NCI-H510A (cell line): ENCODE measurements at places on chromosomes 12 and 14.

- DNase-seq, result no peak
These were observed 1042.4 kb downstream of the AACS start for GRCh38 chr12:126107659-126108058.

DNA sequence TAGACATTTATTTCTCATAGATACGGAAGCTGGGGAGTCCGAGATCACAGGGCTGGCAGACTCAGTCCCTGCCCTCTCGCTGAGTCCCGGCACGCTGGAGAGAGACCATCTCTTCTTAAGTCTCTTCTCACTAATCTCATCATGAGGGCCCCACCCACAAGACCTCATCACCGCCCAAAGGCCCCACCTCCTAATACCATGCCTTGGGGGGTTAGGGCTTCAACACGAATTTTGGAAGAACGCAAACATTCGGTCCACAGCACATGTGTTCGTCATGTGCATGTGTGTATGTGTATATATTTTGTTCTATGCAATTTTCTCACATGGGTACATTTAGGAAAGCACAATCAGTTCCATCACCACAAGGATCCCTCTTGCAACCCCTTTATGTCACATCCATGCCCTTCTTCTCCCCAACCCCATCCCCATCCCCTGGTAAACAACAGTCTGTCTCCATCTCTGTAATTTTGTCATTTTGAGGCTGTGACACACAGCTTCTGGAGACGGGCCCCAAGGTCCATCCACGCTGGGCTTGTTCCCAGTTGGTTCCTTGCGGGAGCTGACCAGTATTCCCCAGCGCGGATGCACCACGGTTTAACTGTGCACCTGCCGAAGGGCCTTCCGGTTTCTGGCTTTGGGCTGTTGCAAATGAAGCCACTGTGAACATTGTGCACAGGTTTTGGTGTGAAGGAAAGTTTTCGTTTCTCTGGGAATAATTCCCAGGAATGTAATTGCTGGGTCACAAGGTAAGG lies 317.5 kb upstream of the DIO3 start:
- no peak for DNase-seq

GRCh38 chr12:108635997-108636808 lies 2.5 kb upstream of the SELPLG start:
- no peak for DNase-seq

GRCh38 chr14:68685419-68686204 lies 107.3 kb downstream of the ZFP36L1 start:
- DNase-seq, result peak; percentile 24

DNA sequence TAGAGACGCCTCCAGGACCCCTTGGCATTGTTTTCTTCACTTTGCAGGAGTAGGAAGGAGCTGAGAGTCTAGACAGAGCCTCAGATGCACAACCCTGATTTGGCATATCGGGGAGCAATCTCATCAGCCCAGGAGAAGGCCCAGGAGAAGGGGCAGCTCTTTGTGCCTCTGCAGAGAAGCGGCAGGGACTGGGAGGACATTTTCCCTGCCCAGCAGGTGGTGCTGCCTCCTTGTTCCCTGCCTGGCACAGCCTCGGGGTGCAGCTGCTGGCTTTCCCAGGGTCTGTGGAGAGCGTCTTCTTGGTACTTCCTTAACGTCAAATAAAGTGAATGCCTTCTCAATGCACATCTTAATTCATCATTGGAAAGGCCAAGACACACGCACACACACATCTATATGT lies 419.5 kb downstream of the TMEM121 start:
- no peak for DNase-seq

DNA sequence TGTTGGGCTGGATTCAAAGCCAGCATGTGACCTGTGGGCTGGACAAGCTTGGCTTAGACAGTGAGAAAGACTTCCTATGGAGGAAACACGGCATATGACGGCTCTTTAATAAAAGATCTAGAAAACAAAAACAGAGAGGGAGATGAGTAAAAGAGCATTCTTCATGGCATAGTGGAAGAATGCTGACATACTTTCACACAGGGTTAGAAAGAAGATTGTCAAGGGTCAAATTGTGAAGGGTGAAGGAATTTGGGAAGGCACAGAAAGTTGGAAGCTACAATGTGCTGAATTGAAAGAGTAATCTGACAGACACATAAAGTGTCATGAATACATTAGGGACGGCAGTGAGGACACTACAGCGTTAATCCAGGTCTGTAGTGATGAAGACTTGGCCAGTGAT lies 63.4 kb downstream of the GALNT4 start:
- DNase-seq, result no peak

DNA sequence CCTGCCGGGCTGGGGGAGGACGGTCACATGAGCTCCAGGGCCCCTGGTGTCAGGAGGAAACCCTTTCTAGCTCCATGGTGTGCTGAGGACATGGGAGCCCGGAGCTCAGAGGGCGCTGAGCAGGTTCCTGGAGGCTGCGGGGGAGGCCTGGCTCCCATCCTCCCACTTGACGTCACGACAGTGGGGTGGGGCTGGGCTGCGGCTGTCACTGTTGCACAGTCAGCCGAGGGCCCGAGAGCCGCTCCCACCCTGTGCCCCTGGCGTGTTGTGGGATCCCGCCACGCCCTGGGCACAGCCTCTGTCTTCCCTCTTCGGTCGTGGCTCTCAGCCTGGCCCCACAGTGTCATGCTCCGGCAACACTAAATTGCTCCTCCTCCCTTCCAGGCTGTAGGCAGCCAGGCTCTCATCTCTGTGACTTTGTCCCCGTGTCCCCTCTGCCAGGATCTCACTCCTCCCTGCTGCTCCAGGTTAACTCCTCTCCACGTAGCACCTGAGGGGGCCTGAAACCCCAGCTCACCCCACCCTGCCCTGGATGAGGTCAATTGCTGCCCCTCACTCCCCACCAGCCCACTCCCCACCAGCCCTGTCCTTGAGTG lies 33.0 kb downstream of the BEGAIN start:
- DNase-seq, result no peak

GRCh38 chr14:104036212-104036611 lies 49.3 kb upstream of the ASPG start:
- DNase-seq, result no peak

- DNase-seq, result peak; percentile 2
These were observed 764.3 kb downstream of the NOVA1 start for GRCh38 chr14:25833341-25834126.

- no peak for DNase-seq
These were observed 46.5 kb upstream of the GPR68 start for GRCh38 chr14:91290986-91291385.

DNA sequence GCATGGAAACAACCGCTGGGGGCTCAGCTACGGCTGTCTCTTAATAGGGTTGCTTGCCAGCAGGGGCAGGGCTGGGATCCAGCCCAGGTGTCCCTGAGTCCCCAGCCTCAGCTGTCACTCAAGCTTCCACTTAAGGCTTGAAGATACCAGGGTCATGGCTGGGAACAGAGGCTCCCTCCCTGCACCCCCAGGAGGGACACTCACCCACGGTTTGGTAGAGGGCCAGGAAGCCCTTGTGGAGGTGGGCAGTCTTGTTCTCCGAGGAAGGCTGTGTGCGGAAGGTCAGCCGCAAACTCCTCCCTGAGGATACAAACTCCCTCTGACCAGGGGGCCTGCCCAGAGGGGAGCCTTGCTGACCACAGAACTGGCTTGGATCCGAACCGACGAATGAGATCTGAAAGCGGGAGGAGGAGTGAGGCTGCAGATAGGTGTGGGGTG lies 7.3 kb downstream of the C1RL start:
- DNase-seq, result no peak

DNA sequence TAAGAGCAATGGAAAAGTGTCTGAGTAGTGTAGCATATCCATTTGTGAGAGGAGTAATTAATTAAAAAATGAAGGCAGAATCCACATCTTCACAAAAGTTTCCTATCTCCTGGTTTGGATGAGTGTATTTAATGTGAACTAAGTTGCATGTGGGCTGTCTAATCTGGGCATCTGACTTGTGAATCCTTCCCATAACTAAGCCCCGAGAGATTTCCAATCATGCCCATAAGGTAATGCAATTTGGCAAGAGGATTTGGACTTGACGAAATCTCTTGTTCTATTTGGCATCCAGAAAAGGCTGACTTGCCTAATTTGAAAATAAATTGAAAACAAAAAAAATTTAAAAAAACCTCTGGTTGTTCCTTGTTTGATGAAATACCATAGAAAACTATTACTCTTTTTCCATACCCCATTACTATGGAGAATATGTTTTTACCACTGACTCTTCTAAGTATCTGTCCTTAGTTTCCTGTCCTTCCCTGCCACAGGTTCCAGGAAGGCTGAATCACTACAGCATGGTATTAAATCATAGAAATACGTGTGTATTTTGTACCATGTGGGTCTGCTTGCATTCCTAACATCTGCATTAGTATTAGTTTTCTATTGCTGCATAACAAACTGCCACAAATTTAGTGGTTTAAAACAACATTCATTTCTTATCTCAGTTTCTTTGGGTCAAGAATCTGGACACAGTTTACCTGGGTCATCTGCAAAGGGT lies 48.4 kb downstream of the ETV6 start:
- no peak for DNase-seq

- no peak for DNase-seq
These were observed 10.1 kb upstream of the DCAF4 start for GRCh38 chr14:72916174-72916573.

DNA sequence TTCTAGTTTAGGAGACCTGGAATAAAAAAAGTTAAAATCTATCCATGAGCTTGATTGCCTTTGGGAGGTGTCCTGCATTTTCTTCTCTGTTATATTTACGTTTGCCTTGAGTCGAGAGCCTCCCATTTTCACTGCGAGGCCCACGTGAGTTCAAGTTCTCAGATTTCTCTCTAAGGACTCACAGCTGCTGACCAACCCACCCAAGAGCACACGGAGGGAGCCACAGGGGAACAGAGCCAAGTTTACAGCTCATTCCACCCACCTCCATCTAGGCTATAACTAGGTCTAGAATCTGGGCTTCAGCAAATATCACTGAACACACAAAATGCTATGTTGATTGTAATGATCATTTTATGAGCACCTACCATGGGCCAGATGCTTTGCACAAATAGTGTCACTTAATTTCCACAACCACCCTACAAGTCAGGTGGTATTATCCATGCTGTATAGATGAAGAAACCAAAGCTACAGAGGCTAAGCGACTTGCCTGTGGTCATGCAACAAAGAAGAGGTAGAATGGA lies 16.7 kb downstream of the ALDH1L2 start:
- no peak for DNase-seq

DNA sequence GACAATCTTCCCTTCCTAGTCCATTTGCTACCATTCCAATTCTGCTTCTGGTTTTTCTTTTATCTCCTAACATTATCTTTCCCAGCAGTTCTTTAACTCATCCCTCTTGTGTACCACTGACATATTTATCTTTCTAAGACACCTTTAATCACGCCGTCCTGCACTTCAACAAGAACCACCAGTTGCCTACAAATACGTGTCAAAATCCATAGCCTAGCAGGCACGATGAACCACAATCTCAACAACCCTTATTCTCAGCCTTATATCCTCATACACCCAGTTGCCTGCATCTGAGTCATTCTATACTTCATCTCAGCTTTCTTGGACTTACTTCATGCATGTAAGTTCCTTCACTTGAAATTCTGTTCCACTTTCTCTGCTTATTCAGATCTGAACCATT lies 16.4 kb upstream of the ST8SIA1 start:
- no peak for DNase-seq

- DNase-seq, result no peak
These were observed 153.7 kb downstream of the AACS start for GRCh38 chr12:125218952-125219351.

DNA sequence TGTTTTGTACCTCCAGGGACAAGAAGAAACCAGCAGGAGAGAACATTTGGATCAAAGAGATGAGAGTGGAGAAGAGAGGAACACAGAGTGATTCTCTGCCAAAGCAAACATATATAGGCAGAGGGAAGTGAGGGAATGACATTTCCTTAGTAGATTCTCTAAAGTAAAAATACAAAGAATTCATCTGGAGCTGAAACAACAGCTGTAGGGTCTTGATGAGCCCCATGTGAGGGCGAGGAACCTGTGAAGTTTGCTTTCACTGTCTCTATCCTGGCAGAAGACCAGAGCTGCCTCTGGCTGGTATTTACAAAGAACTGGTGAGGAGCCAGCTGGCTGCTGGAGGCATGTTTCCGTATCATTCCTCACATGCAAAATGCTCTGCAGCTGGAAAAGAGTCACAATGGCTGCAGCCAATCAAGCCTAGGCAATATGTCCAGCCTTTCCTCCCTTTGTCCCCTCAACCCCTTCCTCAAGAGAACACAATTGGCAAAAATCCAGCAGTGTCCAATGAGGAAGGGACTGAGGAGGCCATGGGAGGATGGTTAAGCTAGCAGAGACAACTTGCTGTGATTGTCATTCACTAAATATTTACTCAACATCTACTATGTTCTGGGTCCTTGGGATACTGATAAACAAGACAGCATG lies 122.5 kb downstream of the PHLDA1 start:
- peak; percentile 53 for DNase-seq

GRCh38 chr12:1994429-1995143 lies 9.7 kb downstream of the DCP1B start:
- DNase-seq, result no peak

DNA sequence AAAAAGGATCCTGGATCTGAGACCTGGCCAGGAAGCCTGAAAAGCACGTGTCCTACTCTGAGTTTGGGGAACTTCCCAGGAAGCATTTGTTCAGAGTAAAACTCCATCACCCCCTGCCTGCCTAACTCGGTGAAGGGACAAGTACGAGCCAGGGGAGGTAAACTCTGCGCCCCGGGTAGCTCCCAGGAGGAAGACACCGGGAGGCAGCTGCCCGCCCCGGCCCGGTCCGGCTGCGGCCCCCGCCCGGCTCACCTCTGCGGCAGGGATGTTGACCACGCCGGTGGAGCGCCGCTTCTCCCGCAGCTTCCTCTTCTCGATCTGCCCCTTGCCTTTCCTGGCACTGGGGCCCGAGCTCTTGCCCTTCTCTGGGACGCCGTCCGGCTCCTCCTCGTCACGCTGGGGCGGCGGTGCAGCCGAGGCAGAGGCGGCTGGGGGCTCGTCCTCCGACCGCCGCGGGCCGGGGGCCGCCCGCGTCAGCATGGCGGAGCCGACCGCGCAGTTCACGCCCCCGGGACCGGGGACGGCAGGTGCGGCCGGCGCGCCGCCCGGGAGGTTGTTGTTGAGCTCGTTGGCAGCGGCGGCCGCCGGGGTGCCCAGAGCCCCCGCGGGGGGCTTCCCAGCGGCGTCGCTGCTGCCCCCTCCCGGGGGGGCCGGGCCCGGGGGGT lies 1.2 kb downstream of the PAWR start:
- peak; percentile 61 for DNase-seq

DNA sequence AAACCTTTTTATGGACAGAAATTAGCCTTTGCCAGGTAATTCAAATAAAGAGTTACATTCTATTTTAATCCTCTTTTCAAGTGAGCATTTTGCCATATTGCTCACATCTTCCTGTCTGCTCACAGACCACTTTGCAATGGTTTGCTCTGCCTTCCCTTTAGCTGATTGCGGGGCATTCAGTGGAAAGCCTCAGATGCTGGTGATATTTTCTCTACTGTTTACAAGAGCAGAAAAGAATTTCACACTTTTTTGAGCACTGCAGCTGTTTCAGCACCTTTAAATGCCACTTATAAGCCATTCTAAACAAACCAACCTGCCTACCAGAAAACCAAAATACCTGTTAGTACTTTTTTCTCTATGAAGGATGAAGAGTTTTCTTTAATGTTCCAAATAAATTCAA lies 195.7 kb upstream of the LRIG3 start:
- DNase-seq, result no peak
